Heart right ventricle (tissue), 16 donors: ENCODE measurements at places on chromosomes 5 and 9.

DNA sequence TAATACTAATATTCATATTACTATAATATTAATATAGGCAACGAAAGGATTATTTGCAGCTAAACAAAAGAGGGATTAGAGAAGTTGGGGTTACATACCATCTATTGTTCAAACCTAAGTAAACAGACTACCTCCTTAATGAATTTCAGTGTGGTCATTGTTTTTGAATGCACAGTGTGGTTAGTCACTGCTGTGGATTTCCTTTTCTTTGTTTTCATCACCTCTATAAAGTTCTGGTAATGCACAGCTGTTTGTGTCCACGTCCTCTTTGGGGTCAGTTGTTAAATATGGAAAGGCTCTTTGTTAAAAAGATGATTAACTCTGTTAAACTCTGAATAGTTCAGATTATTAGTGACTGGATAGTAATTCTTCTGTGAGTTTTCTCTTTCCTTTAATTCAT lies 233.6 kb downstream of the MAST4 start:
- no peak for DNase-seq

DNA sequence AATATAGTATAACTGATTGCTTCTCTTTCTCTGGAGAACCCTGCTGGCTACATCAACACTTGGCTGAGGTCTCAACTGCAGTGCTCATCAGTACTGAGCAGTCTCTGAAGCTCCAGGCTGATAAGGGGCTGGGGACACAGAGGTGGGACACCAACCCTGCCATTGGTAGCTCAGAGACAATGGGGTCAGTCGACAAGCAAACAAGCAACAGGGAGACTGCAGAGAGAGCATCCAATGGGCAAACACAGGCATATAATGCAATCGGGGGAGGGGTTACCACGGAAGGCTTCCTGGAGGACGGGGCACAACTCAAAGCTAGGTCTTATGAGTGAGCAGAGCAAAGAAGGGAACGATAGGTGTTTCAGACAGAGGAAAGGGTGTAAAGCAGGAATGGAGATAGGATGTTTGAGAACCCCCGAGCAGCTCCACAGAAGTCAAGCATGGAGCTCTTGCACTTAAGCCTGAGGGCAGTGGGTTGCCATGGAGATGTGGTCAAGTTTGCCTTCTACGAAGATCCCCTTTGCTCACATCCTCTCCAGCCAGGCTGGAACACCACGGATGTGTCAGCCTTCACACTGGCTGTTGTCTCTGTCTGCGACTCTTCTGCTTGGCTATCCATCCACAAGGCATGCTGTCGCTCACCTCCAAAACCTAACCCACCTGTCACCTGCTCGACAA lies 21.5 kb upstream of the AKNA start:
- DNase-seq, result no peak

- peak; percentile 56 for DNase-seq
These were observed 211.2 kb downstream of the NXNL2 start for GRCh38 chr9:88746029-88746742.

- no peak for DNase-seq
These were observed 177.3 kb upstream of the DMAC1 start for GRCh38 chr9:7976856-7977255.
